ENCODE measurements at places on chromosomes 1 and 21. TPM values are rescaled to one million over a fixed set of nuclear protein-coding genes. Genes with fewer than 3 reads are reported as not detected.

DNA sequence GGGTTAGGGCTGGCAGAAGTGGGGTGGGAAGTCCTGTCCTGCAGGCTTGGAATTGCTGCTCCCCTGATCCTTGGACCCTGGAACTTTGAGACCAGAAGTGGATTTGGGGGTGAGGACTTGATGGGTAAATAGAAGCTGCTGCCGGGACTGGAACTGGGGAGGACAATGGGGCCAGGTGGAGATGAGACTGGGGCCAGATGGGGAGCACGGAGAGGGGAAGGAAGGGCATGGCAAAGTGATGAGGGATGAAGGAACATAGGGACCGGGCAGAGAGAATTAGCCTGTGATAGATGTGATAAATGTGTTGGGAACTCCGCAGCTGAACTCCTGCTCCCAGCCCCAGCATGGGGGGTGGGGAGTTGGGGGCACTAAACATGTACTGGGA, 637 bp downstream of the NHLH1 start:
- H3K36me3 ChIP-seq = no peaks in the 10 kb centered on the region
- H3K27ac ChIP-seq = no peak overlapping the region
- no peak for DNase-seq
- no peak overlapping the region for H3K4me3 ChIP-seq

- H3K27ac ChIP-seq = no peak overlapping the region
- H3K4me1 ChIP-seq = peaks cover 4% of the 10 kb centered on the region
- no peak for DNase-seq
- no peaks in the 10 kb centered on the region for H3K27me3 ChIP-seq
Observed at GRCh38 chr21:29151931-29152330, 21.5 kb downstream of the MAP3K7CL start.

GRCh38 chr1:3503525-3503886, 49.0 kb downstream of the ARHGEF16 start:
- H3K4me3 ChIP-seq = no peak overlapping the region

DNA sequence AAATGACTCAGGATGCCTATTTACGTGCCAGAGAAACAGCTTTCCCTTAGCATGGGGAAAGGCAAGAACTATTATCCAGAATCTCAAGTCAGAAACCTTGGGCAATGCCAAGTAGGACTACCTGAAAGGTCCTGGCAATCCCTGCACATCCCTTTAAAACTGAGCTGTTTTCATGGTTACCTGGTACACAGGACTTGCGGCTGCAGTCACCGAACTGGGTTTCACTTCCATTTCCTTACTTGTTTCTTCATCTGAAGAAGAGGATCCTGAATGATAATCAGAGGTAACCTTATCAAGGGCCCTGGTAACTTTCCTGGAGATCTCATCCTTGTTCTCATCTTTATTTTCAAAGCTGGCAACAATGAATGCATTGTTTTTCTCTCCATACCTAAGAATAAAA, 14.3 kb downstream of the BTG3 start:
- no peaks in the 10 kb centered on the region for H3K27me3 ChIP-seq
- peaks cover 13% of the 10 kb centered on the region for H3K36me3 ChIP-seq
- DNase-seq = no peak
- no peaks in the 10 kb centered on the region for H3K4me1 ChIP-seq
- no peak overlapping the region for H3K4me3 ChIP-seq

DNA sequence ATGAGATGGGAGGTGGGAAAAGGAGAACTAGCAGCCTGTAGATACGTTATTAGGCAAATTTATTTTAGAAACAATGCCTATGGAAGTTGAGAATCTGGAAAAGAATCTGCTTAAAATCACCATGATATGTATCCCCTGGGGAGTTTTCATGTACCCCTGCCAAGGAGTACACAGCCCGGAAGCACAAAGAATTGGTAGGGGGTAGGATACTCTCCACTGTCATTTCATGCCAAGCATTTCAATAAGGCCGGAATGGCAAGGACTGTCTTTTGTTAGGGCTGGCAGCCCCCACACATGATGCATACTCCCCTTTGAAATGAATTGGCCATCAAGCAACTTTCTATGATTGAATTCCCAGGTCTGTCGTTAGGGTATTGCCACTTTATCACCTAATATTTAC, 111.5 kb upstream of the APP start:
- DNase-seq = no peak
- no peaks in the 10 kb centered on the region for H3K27me3 ChIP-seq
- no peaks in the 10 kb centered on the region for H3K4me1 ChIP-seq
- no peaks in the 10 kb centered on the region for H3K36me3 ChIP-seq
- no peak overlapping the region for H3K4me3 ChIP-seq

DNA sequence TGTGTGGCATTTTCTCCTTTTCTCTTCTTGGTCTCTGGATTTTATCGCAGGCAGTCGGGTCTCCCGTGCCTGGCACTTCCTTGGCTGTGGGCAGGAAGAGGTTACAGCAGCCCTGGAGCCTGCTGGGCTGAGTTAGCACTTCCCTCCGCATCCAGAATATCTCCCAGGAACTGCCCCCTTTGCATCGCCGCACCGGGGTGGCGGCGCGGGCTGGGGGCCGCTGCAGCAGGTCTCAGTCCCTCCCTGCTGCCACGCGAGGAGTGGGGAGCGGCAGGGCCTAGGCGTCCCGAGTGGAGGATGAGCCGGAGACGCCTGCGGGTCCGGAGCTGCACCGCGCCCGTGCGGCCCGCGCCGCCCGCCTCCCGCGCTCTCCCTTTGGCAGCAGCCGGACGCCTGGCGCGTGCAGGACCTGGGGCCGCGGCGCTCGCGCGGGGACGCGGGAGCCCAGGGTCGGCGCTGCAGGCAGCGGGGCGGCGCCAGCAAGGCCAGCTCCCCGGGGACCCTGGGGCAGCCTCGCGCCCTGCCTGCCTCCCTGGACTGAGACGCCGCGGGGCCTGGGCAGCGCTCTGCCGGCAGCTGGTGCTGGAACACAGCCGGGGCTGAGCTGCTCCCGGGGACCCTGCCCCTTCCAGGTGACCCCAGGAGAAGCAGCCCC, 192.8 kb downstream of the PRDM2 start:
- H3K36me3 ChIP-seq = no peaks in the 10 kb centered on the region
- no peak for DNase-seq
- peaks cover 71% of the 10 kb centered on the region for H3K27me3 ChIP-seq
- H3K27ac ChIP-seq = no peak overlapping the region

- peaks cover 6% of the 10 kb centered on the region for H3K4me1 ChIP-seq
- no peaks in the 10 kb centered on the region for H3K27me3 ChIP-seq
- no peaks in the 10 kb centered on the region for H3K36me3 ChIP-seq
- no peak overlapping the region for H3K27ac ChIP-seq
Observed at GRCh38 chr21:46294647-46295176, 8.6 kb downstream of the YBEY start.

Gene CELA2B
- polyA plus RNA-seq = not detected

Gene PLPPR5
- not detected for polyA plus RNA-seq

Gene TMPRSS15
- not detected for polyA plus RNA-seq

All from spleen (tissue), 13 donors.